ENCODE measurements at places on chromosomes 5 and 9.
A peak's percentile ranks its signal among the peaks of the same experiment; 100 is the strongest.

GRCh38 chr5:33925278-33925677 is 10.9 kb upstream of the RXFP3 start:
- no peak for DNase-seq

GRCh38 chr9:119951591-119951990 is 582.4 kb upstream of the BRINP1 start:
- no peak for DNase-seq

- DNase-seq = no peak
These were observed 13.9 kb downstream of the MROH2B start for GRCh38 chr5:41057231-41057630.

- DNase-seq = no peak
These were observed 96.4 kb upstream of the NTRK2 start for GRCh38 chr9:84573083-84573482.

- DNase-seq = no peak
These were observed 1.5 kb upstream of the RETREG1 start for GRCh38 chr5:16618138-16618897.

- DNase-seq = no peak
These were observed 288.1 kb downstream of the TMEM167A start for GRCh38 chr5:82789095-82789494.

GRCh38 chr9:38284039-38284575 is 108.4 kb upstream of the ALDH1B1 start:
- no peak for DNase-seq

DNA sequence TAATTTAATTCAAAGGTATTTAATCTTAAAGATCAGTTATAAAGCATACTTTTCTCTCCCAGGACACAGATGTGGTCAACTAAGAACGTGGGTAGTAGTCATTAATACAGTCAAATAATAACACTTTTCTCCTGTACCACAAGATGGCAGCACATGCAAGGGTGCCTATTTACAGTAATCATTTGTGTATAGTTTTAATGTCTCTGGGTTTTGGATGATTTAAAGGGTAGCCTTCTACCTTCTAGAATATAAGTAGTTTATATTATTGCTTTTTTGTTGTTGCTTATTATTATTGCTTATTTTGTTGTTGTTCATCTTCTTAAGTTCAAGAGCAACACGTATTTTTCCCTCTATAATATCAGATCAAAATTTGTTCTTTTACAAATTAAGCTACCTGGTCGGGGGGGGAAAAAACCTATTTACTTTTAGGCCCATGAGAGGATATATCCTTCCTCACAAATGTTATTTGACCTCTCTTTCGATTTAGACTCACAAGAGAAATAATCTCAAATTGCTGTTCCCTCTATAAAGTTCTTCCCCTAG is 59.6 kb upstream of the SLC27A6 start:
- DNase-seq = peak; percentile 63

DNA sequence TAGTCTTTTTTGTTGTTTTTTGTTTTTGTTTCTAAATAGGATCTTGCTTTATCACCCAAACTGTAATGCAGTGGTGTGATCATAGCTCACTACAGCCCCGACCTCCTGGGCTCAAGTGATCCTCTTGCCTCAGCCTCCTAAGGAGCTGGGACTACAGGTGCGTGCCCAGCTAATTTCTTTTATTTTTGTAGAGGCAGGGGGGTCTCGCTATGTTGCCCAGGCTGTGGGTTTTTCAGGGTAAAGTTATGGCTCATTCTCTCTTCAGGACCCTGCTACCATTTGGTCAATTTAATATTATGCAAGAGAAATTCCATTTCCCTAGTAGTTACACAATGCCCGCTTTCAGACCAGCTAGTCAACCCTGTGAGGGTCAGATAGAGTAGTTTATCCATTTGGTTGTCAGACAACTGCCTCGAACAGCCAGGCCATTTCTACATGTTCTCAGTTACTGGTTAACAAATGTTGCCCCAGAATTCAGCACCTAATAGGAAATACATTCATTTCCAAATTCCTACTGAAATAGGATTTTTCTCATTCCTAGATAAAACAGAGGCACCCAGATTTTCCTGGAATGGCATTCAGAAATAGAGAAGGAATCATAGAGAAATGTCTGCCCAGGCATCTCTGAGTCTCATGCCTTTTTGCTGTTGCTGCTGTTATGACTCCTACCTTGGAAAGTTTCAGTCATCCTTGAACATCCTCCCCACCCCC is 6.4 kb upstream of the GLIS3 start:
- DNase-seq = peak; percentile 77

DNA sequence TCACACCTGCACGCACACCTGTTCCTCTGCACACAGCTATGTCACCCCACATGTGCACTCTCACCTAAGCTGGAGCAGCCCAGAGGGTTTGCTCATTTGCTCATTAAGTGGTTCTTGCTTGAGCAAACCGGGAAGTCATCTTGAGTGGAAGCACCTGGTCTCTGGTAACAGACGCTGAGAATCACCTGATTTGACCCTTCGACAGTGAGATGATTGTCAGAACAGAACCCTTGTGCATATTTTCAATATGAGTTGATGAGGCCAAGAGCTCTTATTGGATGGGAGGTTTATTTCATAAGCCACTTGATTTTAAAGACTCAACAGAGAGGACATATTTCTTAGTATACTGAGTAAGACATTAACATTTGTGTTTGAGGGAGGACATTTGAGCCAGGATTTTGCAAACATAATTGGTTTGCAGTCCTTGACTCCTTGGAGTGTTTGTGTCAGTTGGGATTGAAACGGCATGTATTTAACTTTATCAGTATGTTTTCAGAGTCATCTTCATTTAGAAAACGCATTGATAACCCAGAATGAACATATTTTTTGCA is 22.1 kb upstream of the LPCAT1 start:
- no peak for DNase-seq

DNA sequence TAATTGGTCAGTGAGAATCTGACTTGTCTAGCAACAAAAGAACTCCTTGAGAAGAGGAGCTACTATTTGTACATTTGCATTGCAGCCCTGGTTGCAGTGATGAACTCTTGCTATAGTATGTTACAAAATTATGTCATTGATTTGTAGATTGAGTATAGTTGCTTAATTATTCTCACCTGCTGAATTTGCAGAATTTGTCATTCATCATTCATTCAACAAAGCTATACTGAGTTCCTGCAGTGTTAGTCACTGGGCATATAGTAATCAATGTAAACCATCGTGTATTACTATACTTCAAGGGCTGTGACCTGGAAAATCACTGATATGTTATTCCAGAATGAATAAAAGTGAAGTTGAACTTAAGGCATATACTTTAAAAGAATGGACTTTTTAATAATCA is 50.1 kb downstream of the SLC1A3 start:
- DNase-seq = no peak

DNA sequence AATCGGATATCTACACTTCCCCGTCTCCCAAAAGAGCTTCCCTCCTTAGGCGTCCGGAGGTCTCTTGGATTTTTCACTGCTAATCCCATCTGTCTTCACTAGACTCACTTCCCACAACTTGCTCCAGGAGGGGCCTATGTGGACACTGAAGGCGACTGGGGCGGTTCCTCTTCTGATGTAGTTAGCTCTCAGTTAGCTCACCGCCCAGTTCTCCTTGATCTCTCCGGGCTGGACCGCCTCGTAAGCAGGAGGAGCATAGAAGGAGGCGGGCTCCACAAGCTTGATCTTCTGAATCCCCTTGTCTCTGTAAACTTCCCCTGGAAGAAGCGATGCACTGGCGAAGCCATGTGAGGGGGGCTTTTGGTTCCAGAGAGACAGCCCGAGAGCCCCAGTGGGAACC is 112.0 kb upstream of the SELENOP start:
- no peak for DNase-seq

GRCh38 chr9:90966480-90967144 is 165.0 kb downstream of the SYK start:
- DNase-seq = peak; percentile 64

DNA sequence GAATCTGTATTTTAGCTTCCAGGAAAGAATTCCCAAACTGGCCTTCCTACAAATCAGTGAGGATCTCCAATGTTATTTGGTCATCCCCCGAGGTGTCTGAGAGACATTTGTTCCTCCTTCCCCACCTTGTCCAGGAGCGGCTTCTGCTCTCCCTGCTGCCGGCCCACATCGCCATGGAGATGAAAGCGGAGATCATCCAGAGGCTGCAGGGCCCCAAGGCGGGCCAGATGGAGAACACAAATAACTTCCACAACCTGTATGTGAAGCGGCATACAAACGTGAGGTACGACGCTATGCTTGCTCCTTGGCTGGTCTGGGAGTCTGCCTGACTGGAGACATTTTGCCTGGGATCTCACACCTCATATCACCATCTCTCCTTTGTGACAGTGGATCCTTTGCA is 160.4 kb downstream of the CFAP90 start:
- DNase-seq = no peak

GRCh38 chr5:73799401-73799972 is 173.5 kb downstream of the ARHGEF28 start:
- no peak for DNase-seq

DNA sequence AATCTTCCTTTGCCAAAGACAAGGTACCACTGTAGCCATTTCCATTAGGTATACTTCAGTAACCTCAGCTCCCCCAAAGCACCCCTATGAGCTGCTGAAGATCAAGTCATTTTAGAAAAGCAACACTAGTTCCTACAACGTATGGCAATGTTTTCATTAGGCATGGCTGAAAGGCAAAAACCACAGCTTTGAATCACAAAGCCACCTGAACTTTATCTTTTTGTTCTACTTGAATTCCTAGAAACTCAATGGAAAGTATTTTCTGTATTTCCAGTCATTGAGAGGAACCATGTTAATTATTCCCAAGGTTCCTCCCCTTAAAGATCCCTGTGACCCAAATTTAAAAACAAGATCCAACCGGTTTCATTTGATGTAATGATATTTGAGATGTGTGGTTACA is 152.1 kb downstream of the EFNA5 start:
- DNase-seq = no peak

GRCh38 chr9:86708918-86709835 is 238.1 kb downstream of the GAS1 start:
- DNase-seq = no peak

Measured in EH (cell line).